ENCODE measurements at places on chromosomes 11 and 22. TPM values are rescaled to one million over a fixed set of nuclear protein-coding genes. Genes with fewer than 3 reads are reported as not detected.

- no peak for DNase-seq
Measured at GRCh38 chr11:91794146-91794545, 430.5 kb upstream of the FAT3 start.

- no peak for DNase-seq
Measured at GRCh38 chr22:28232204-28232603, 313.1 kb upstream of the PITPNB start.

Gene TUB
- 13.2 TPM for polyA plus RNA-seq

GRCh38 chr22:43670513-43670912 is 141.6 kb downstream of the EFCAB6 start:
- DNase-seq: no peak

Gene OR52A1
- polyA plus RNA-seq: not detected

DNA sequence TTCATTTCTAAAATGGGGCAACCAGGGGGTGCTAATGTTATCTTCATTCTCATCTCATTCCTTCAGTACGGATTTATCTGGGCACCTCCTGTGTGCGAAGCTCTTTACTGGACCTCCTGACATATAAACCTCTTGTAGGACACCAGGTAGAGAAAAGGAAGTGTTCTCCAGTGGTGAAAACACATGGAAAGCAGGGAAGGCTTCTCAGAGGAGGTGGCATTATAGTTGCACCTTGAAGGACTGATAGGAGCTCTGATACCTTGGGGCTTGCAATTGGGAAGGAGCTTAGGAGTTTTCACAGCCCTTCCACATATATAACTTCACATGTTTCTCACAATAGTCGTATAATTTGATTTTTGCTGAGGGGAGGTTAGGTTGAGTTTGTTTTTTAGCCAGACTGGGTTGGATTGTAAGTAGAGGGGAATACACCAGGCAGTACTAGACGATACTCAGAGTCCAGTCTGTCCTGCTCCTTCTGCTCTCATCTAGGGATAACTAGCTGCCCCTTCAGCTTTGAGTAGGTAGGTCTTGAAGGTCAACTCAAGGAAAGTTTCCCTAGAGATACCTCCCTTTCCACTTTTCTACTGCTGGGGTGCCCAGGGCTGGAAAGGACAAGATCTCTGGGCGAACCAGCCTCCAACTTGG is 34.0 kb upstream of the ALX4 start:
- no peak for DNase-seq

- DNase-seq: no peak
Measured at GRCh38 chr22:47178339-47178738, 415.9 kb downstream of the TBC1D22A start.

DNA sequence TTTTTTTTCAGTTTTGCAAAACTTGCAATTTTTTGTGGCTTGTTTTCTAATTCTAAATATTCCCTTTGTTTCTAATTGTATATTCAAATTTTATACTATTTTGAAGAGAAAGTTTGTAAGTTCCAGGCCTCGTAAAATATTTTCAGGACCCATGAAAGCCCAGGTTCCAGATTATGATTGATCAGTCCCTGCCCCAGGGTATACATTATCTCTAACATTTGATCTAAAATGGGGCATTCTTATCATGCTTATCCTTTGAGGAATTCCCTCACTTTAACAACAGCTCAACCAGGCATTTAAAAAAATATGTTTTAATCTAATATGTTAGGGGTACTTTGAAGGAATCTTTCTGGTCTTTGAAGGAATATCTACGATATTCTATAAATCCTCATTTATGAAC is 26.4 kb downstream of the CYB5R2 start:
- DNase-seq: no peak

DNA sequence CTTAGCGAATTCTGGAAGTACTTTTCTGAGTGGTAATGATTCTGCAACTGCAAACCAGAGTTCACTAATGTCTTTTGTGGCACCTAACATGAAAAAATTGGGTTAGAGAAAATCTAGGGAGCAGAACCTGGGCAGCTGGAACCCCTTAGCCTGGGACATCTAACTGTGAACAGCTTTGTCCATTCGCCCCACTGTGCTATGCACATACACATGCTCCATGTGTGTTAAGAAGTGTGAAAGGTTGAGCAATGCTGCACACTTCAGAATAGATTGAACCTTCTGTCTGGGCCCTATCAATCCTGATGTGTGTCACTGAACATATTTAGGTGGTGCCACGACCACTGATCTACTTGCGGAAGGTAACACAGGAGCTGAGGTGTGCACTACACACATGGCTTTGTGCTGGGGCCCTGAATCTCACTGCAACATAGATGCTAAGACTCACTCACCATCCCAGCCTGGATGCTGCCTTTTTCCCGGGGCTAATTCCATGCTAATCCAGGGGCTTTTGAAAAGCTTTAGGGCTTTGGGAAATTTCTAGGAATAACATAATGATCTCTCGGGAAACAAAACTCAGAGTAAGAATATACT is 976.2 kb downstream of the NTM start:
- no peak for DNase-seq

All from A549 (cell line).